ENCODE measurements at places on chromosomes 4 and X. TPM values are rescaled to one million over a fixed set of nuclear protein-coding genes. Genes with fewer than 3 reads are reported as not detected.
A peak's percentile ranks its signal among the peaks of the same experiment; 100 is the strongest.

DNA sequence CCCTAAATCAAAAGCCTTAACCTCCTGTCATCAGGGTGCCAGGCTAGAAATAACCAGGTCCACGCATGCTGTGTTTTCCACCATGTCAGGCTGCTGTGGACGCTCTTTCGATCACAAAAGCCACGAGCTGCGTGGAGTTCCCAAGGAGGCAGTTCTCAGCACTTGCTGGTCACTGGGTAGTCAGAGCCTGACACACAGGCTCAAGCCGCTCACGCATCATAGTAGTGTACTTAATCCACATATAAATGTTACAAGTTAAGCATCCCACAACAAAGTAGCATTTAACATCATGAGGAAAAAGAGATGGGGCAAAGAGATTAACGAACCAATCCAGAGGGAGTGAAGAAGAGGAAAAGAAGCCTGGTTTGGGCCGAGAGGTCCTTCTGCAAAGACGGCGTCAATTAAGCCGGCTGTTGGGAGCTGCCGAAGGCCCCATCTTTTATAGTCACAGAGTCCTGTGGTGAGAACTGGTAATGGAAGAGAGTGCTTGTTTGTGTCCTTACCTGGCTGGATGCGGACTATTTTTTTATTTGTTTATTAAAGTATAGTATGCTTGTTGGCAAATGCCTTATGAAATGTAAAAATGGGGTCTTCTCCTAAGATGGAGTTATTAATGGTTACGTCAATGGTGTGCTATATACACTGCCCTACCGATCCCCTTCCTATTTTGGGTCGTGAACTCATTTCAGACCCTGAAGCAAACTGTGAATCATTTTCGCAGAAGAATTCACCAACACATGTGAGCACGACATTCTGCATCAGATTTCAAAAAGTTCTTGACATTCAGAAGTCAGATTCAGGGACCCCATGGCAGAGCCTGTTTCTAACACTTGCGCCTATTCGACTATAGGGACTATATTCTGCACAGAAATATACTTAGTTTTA is 675 bp downstream of the PRIMPOL start:
- H3K4me3 ChIP-seq, result peak overlapping the region; percentile 99
- H3K27me3 ChIP-seq, result no peaks in the 10 kb centered on the region
- DNase-seq, result no peak
- peaks cover 12% of the 10 kb centered on the region for H3K36me3 ChIP-seq
- peak overlapping the region; percentile 96 for H3K27ac ChIP-seq

The PF4V1 gene
- not detected for total RNA-seq

DNA sequence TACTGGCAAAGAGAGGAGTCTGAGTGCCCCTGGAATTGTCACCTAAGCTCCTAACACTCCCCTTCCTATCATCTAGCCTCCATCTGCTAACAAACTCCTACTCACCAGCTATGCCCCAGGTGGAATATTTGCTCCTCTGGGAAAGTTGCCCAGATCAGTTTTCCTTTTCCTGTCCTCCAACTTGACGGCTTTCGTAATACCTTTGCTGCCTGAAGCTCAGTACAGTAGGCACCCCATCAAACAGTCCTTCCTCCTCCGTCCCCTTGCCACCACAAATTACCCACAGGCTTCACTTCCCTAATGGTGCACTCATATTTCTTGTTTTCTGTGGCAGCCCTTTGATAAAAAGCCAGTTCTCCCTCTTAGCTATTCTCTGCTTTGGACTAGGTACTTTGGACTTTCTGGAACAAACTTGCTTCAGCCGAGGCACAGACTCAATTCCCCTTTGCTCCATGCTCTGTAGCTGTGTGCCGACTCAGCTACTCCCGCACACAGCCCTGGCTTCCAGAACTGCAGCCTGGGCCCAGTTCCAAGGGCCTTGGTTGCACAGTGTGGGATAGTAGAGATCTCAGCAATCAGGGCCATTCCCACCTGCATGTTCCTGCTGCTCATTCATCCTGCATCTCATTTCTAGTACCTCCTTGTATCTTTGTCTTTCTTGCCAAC is 605.1 kb downstream of the BCOR start:
- H3K4me3 ChIP-seq, result no peak overlapping the region
- no peak overlapping the region for H3K27ac ChIP-seq
- DNase-seq, result no peak
- H3K36me3 ChIP-seq, result no peaks in the 10 kb centered on the region
- H3K27me3 ChIP-seq, result no peaks in the 10 kb centered on the region

DNA sequence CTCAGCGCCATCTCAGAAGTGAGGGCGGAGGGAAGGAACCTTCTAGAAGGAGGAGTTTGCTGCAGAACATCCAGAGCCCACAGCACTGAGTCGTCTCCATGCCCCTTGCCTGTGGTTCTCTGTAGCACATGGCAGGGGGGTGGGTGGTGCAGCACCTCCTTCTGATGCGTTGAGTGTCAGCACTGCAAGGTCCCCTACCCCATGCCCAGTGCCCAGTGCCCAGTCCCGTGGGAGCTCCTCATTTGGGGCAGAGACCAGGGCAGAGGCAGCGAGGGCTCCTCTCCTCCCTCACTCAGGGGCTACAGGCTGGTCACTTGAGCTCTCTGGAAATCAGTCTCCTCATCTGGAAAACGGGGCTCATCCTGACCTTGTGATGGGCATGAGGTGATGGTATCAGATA is 78.1 kb downstream of the HTRA3 start:
- no peaks in the 10 kb centered on the region for H3K36me3 ChIP-seq
- H3K4me3 ChIP-seq, result no peak overlapping the region
- no peak overlapping the region for H3K27ac ChIP-seq
- peaks cover 4% of the 10 kb centered on the region for H3K27me3 ChIP-seq
- peak; percentile 61 for DNase-seq
- H3K4me1 ChIP-seq, result peaks cover 19% of the 10 kb centered on the region

The IL21 gene
- total RNA-seq, result not detected

GRCh38 chrX:111874241-111874640 is 1.7 kb upstream of the TRPC5OS start:
- no peaks in the 10 kb centered on the region for H3K27me3 ChIP-seq
- peaks cover 5% of the 10 kb centered on the region for H3K4me1 ChIP-seq
- no peak for DNase-seq

The AGTR2 gene
- total RNA-seq, result not detected

The REELD1 gene
- 2.0 TPM for total RNA-seq

- no peaks in the 10 kb centered on the region for H3K27me3 ChIP-seq
- DNase-seq, result no peak
Measured at GRCh38 chr4:40656201-40656863, 26.7 kb upstream of the RBM47 start.

DNA sequence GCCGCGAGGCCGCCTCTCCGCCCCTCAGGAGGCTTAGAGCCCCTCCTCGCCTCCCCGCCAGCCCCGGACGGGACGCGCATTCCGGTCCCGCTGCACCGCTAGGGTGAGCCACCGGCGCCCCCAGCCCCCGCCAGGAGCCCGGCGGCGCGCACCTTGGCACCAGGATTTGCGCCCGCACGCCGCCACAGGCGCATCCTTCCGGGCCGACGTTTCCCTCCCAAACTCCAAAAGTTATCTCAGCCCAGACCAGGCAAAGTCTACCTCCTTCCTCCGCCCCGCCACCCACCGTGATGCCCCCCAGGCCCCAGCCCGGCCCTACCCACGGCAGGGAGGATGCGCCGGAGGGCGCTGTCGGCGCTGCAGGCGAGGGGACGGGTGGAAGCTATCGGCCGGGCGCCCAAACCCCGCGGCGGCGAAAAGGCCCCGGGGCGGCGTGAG is 538 bp downstream of the SCML2 start:
- H3K27ac ChIP-seq, result no peak overlapping the region
- H3K4me1 ChIP-seq, result peaks cover 4% of the 10 kb centered on the region
- H3K36me3 ChIP-seq, result no peaks in the 10 kb centered on the region

The UGT2A1 gene
- total RNA-seq, result 1.6 TPM

The UGT2B11 gene
- 1.9 TPM for total RNA-seq

The MGAT4D gene
- not detected for total RNA-seq

The PAGE2B gene
- not detected for total RNA-seq

The KCNE5 gene
- 0.34 TPM for total RNA-seq

DNA sequence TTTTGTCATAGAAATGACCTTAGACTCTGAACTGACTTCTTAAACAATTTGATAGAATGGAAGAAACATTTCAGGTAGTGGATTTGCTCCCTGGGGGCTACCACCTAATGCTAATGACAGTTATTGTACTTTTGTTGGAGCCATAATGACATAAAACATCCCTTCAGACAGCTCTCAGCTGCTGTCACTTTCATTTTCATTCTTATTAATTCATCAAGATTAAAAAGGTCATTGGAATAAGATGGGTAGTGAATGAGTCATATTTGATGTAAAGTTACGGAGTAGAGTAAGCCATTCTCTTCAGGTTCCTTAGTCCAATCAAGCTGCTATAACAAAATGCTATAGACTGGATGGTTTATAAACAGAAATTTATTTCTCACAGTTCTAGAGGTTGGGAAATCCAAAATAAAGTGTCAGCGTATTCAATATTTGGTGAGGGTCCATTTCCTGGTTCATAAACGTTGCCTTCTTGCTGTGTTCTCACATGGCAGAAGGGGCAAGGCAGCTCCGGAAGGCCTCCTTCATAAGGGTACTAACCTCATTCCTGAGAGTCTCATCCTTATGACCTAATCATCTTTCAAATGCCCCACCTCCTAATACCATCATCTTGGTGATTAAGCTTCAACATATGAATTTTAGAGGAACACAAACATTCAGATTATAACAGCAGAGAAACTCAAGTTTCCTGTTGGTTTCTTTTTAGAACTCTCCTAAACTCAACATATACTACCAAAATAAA is 268.5 kb downstream of the ARAP2 start:
- no peak overlapping the region for H3K4me3 ChIP-seq
- H3K36me3 ChIP-seq, result no peaks in the 10 kb centered on the region
- H3K27ac ChIP-seq, result no peak overlapping the region
- DNase-seq, result no peak
- no peaks in the 10 kb centered on the region for H3K4me1 ChIP-seq

DNA sequence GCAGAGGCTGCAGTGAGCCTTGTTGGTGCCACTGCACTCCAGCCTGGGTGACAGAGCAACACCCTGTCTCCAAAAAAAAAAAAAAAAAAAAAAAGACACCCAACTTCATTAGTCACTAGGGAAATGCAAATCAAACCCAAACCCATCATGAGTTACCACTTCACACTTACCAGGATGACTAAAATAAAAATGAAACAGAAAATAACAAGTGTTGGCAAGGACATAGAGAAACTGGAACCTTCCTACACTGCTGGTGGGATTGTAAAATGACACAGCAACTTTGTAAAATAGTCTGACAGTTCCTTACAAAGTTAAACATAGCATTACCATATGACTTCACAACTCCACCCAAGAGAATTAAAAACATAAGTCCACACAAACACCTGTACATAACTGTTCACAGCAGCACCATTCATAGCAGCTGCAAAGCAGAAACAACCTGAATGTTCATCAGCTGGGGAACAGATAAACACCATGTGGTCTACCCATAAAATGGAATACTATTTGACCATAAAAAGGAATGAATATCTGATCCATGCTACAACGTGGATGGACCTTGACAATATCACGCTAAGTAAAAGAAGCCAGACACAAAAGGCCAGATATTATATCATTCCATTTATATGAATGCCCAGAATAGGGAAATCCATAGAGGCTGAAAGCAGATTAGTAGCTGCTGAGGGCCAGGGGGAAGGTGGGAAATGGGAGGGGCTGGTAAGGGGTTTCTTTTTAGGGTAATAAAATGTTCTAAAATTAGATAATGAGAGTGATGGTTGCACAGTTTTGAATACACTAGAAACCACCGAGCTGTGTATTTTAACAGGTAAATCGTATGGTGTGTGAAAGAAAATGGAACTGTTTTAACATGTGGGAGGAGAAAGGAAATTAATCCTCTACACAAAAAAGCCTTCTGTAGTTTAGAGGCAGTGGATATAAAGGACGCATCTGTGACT is 18.3 kb downstream of the CD99L2 start:
- no peaks in the 10 kb centered on the region for H3K36me3 ChIP-seq
- no peak for DNase-seq
- H3K4me3 ChIP-seq, result no peak overlapping the region
- H3K4me1 ChIP-seq, result no peaks in the 10 kb centered on the region
- H3K27ac ChIP-seq, result no peak overlapping the region
- no peaks in the 10 kb centered on the region for H3K27me3 ChIP-seq
